ENCODE measurements at places on chromosomes 16 and 17. TPM values are rescaled to one million over a fixed set of nuclear protein-coding genes. Genes with fewer than 3 reads are reported as not detected.

DNA sequence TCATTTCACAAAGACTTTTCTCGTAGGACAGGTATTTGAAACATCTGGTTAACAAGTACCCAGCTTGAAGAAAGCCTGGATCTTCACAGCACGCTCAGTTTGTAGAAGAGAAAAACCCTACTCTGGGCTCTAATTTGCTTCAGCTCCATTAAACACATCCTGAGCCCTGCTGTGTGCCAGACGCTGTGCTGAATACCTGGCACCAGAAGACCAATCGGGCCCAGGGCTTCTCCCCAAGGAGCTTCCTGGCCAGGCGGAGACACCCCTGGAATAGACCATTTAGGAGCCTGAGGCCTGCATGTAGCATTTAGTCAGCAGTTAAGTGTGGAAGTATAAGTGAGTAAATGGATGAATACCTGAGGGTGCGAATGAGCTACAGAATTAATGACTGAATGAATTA, 8.9 kb upstream of the ABAT start:
- no peak for DNase-seq

SCN4A gene
- total RNA-seq = 0.83 TPM

LASP1 gene
- 58.8 TPM for total RNA-seq

CUEDC1 gene
- total RNA-seq = 11.9 TPM

ZNF287 gene
- 5.4 TPM for total RNA-seq

KRT34 gene
- total RNA-seq = under 0.01 TPM
